ENCODE measurements at places on chromosomes 13 and 19.
A peak's percentile ranks its signal among the peaks of the same experiment; 100 is the strongest.

DNA sequence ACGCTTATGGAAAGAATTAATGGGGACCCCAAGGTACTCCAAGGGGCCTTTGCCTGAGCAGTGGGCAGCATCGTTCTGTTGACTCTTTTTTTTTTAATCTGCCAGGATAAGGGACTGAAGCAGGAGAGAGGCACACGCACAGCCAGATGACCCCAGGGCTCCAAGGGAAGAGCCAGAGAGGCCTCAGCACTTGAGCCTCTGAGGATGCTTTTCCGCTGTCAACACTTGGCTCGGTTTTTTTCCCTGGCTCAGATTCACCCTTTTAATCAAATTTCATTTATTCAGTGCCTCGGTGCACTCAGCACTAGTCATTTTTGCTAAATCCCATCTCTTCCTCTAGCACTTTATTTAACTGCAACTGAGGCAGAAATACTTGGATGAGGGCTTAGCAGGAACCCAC, 226.3 kb downstream of the FGF9 start:
- no peak for DNase-seq

DNA sequence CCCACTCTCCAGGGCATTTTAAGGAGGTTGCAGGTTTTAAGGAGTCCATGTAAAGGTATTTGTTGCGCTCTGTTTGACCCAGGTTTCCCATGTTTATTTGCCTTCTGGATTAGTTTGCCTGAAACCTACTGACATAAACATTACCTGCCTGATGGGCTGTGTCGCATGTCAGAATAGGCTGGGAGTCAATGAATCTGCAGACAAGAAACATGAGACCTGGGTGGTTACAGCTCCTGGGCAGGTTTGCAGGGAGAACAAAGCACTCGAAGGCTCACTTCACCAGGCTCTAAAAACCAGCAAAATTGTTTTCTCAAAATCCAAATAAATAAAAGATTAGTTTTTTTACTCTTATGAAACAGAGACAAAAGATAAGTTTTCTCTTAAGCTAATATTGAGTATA, 114.4 kb upstream of the SERTM1 start:
- no peak for DNase-seq

GRCh38 chr13:30873499-30873898, 32.6 kb upstream of the MEDAG start:
- no peak for DNase-seq

GRCh38 chr13:20609145-20609544, 42.2 kb downstream of the IFT88 start:
- DNase-seq, result no peak

DNA sequence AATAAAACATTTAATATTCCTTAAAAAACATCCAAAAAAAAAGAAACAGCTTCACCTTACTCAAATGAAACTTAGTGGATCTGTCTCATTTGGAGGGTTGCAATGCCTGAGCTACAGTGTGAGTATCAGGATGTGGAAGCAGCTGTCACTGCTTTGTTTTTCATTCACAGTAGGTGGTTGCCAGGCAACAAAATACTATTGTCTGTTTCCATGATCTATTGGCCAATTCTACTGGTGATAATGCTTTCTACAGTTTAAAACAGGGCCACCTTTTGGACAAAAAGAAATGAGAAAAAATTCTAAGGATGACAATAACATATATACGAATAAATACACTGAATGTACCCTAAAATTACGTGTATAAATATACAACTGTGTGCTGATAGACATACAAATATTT, 3.0 kb downstream of the ENOX1 start:
- no peak for DNase-seq

DNA sequence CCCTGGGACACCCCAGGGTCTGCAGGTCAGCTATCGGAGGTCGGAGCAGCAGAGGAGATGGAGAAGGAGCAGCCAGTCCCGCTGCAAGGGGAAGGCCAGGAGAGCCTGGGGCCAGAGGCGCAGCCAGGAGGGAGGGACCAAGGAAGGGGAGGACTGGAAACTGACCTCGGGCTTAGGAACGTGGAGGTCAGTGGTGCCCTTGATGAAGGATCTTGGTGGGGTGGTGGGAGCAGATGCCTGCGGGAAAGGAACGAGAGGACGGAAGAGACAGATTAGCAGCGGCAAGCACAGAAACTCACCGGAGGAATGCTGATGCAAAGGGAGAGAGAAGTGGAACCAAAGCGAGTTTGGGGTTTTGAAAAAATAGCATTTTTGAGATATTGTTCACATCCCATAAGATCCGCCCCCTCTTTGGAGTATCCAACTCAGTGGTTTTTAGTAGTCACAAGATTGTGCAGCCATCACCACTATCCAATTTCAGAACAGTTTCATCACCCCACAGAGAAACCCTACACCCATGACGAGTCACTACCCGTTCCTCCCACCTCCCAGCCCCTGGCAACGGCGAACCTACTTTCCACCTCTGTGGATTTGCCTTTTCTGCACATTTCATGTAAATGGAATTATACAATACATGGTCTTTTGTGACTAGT, 22.1 kb downstream of the PLEKHF1 start:
- no peak for DNase-seq

GRCh38 chr13:44118881-44119280, 239.2 kb downstream of the LACC1 start:
- no peak for DNase-seq

GRCh38 chr13:41782086-41782485, 178.8 kb downstream of the VWA8 start:
- no peak for DNase-seq

- no peak for DNase-seq
These were observed 1.7 kb downstream of the CTXN1 start for GRCh38 chr19:7924241-7924640.

DNA sequence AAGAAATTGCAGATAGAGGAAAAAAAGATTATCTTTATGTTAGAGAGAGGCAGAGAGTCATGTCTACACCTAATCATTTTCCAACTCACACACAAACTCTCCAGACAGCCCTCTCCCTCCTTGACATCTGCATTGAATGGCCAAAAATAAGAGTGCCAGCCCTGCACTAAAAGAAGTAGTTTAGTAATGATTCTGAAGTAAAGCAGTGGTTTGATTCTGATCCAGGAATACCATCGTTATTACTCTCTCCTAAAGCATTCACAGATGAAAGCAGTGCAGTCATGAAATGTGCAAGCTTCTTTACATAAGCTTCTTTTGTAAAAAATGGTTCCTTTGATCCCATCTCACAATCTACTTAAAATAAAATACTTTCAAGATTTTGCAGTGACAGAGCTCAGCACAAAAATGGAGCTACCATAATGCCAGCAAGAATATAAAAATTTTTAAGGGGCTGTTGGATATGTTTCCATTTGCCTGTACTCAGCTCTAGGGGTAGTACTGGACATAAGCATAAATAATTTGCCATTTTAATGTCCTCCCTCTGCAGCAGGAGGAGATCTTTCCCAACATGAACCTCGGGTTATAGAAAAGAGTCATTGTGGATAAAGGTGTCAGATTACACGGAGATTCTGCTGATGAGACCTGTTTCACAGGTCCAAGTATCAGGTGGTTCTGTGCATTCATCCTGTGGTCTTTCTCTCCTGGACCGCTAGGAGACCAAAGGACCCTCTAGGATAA, 406.3 kb downstream of the DCT start:
- DNase-seq, result no peak

DNA sequence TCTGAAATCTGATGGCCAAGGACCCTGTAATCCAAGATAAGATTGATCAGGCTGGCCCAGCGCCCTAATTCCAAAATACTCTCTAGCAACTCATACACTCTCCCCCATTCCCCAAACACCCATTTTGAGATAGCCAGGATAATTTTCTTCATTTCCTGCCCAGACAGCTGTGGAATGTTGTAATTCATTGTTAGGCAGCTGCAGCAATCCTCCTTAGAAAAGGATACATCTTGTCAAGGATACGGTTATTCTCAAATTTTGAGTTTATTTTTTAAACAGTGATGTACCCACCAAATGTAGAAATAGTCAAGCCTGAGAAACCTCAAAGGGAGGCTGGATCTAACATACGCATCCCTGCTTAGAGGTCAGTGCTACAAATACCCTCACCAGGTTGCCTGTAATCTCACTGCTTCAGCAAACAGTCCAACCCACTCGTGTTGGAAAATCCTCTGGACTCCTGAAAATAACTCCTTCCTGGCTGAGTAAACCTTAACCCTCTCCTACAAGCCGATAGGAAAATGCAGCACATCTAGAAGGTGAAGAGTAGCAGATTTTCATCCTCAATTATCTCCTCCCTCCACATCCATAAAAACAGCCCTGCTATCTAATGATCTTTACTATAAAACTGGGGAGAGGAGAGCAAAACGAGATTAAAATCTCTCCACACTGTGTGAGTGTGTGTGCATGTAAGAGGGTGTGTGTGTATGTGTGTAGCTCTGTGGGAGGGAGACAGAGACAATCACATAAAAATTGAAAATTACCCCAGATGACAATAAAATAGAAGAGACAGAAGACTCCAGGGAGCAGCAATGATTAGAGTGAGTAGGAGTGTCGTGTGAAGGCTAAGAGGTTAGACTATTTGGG, 683.1 kb downstream of the DIAPH3 start:
- no peak for DNase-seq

DNA sequence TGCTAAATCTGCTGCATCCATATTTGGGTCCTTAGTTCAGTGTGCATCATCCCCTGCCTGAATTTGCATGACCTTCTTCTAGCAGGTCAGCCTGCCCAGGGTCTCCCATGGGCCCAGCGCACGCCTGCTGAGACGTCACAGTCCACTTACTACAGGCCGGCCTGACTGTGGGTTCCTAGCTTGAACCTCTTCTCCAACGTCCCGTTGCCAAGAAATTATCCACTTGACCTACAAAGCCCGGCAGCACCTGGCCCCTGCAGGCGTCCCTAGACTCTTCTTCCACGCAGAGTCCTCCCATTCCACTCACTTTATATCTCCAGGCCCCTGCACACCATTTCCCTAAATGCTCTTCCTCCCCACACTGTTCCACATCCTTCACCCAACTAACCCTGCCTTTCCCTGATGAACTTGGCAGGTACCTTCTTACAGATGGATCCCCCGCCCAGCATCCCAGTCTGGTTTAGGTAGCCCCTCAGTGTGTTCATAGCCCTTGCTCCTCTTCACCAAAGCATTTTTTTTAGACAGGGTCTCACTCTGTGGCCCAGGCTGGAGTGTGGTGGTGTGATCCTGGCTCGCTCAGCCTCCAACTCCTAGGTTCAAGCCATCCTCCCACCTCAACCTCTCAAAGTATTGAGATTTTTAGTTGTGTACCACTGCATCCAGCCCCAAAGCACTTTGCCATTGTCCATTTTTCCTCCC, 155.0 kb upstream of the SOX1 start:
- no peak for DNase-seq

GRCh38 chr13:48356750-48357149, 53.2 kb downstream of the RB1 start:
- DNase-seq, result no peak

GRCh38 chr13:76874479-76874878, 11.7 kb downstream of the KCTD12 start:
- no peak for DNase-seq

DNA sequence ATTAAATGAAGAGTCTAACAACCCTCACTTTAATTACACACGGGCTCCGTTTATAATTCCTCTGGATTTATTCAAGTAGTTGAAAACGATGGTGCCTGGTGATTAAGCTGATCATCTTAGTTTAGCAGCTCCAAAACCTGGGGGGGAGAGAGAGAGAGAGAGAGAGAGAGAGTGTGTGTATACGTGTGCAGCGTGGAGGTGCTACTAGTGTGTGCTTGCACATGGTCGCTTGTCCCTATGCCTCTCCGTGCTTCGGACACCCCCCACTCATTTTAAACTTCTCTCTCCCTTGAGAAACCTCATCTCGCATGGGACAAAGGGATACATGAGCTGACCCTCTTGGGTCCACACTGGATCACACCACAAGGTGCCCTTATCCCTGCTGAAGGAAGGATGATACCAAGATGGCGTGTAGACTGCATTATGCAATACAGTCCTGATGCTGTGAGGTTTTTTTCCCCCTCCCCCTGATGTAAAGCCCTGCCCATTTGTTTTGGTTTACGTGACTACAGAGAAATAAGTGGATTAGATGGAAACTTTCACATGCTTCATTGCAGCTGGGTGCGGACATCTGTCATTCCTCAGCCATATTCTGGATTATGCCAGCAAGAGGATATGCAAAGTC, 320.8 kb downstream of the ZNF536 start:
- DNase-seq, result no peak

DNA sequence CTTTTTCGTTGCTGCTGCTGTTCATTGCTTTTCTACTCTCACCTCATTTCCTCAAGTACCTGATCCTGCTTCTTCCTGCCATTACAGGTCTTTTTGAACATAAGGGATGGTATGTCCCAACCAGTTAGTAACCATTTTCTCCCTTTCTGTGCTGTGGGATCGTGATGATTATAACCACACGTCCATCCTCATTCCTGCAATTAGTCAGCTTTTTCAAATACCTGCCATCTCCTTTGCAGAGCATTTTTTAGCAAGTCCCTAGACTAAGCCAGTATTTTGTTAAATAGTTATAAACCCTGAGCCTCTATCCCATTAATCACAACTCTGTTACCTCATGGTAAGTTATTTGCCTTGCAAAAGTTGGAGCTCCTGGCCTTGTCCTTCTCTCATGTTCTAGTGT, 109.2 kb downstream of the FNDC3A start:
- DNase-seq, result no peak

- no peak for DNase-seq
These were observed 15.6 kb upstream of the SMARCA4 start for GRCh38 chr19:10945264-10945663.

DNA sequence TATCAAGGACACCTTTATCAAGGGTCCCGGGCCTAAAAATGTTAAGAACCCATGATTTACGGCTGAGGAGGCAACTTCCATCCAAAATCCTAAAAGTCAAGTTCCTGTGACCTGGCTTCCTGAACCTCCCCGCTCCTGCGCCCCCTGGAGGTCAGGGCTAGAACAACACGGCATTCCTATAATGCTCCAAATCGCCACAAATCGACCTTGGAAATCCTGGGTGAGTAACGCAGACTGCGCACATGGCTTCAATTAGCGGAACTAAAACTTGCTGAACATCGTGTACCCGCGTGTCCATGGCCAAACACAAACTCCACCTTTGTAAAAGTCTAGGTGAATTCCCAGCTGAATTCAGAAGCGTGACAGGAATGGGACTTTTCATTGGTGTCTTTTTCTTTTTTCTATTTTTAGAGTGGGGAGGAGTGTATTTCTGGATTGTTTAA, 4.3 kb upstream of the C5AR1 start:
- peak; percentile 41 for DNase-seq

- no peak for DNase-seq
These were observed 265.1 kb upstream of the EDNRB start for GRCh38 chr13:78183732-78184131.

- no peak for DNase-seq
These were observed 188.5 kb downstream of the LACC1 start for GRCh38 chr13:44068169-44068568.
